Pancreas (tissue), 10 donors: ENCODE measurements at places on chromosomes 6 and 20.

DNA sequence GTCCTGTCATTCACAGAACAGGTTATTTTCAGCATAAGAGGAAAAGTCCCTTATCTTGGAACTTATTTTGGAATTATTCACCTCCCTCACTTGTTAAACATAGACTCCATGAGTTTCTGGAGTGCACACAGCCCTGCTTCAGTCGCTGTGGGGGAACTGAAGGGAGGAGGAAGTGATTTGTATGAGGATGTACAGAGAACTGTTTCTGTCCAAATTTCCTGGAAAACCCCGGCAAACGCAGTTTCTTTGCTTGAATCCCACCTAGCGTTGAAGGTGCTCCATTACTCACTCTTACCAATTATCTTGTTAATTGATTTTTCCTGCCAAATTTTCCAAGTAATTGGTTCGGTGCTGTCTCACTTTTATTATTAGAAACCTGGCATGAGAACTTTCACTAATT lies 78.0 kb upstream of the AGPAT4 start:
- no peaks in the 10 kb centered on the region for H3K27me3 ChIP-seq

DNA sequence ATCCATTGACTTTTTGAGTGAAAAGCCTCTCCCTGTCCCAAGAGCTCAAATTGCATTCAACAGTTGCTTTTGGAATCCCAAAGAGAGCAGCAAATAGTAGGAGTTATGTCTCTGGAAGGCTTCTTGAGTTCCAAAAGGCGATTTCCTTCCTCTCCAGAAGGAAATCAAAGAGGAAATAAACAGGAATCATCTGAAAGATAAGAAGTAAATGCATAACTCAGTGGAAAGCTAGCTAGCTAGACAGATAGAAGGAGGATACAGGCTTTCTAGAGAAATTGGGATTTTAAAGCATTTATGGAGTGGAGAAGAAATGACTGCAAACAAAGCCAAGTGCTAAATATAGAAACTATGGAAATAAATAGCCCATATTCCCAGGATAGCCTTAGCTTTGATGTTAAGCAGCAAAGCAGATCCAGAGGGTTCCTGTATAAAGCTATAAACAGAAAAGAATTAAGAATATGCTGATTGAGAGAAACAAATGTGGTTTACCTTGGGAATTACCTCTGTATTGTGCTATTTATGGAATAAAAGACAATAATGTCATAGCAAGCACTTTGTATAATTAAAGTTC lies 214.7 kb downstream of the PLCB1 start:
- no peak overlapping the region for H3K4me3 ChIP-seq
- no peaks in the 10 kb centered on the region for H3K36me3 ChIP-seq
- DNase-seq: no peak

- no peaks in the 10 kb centered on the region for H3K4me1 ChIP-seq
- no peaks in the 10 kb centered on the region for H3K27me3 ChIP-seq
- DNase-seq: no peak
- no peak overlapping the region for H3K4me3 ChIP-seq
- no peaks in the 10 kb centered on the region for H3K36me3 ChIP-seq
These were observed 141.9 kb upstream of the NEDD9 start for GRCh38 chr6:11374036-11375010.

GRCh38 chr6:88629838-88630494 lies 333.5 kb downstream of the RNGTT start:
- DNase-seq: no peak
- no peaks in the 10 kb centered on the region for H3K36me3 ChIP-seq
- no peak overlapping the region for H3K4me3 ChIP-seq
- no peaks in the 10 kb centered on the region for H3K4me1 ChIP-seq
- H3K27me3 ChIP-seq: no peaks in the 10 kb centered on the region
- no peak overlapping the region for H3K27ac ChIP-seq

DNA sequence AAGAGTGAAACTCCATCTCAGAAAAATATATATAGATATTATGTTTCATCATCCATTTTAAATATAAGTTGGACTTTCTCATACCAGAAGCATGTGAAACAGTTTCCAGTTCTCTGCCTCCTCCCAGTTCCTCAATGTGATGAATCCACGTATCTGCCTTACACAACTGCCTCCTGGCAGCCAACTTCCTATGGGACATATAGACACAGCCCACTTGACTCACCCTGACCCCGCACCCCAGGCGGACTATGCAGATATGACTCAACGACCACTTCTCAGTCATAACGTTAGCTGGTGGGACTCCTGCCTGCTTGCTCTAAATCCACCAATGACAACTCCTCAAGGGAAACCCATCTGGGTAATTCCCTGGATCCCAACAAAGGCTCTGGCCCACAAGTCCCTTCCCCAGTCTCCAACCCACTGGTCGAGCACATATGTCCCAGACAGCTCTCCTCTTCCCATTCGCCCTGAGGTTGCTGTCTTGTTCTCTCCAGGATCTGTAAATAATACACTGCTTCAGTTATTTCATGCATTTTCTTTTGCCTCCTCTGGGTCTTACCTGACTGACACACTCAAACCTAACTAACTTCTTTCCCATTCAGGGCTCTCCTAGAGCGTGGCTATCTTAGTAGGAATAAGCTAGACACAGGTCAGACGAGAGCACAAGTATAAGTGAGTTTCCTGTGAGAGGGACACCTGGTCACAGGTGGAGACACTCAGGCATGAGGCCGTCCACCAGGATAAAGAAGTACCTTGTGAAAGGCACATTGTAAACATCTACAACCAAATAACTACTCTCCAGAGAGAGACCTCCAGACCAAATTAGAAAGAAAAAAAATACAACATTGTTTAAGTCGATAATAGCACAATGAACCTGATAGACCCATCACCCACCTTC lies 548.5 kb downstream of the CD83 start:
- H3K36me3 ChIP-seq: no peaks in the 10 kb centered on the region
- no peak overlapping the region for H3K4me3 ChIP-seq
- H3K27me3 ChIP-seq: no peaks in the 10 kb centered on the region

GRCh38 chr6:36052097-36052496 lies 24.5 kb downstream of the MAPK14 start:
- H3K4me3 ChIP-seq: no peak overlapping the region
- no peaks in the 10 kb centered on the region for H3K27me3 ChIP-seq
- DNase-seq: no peak
- H3K4me1 ChIP-seq: peaks cover 22% of the 10 kb centered on the region

DNA sequence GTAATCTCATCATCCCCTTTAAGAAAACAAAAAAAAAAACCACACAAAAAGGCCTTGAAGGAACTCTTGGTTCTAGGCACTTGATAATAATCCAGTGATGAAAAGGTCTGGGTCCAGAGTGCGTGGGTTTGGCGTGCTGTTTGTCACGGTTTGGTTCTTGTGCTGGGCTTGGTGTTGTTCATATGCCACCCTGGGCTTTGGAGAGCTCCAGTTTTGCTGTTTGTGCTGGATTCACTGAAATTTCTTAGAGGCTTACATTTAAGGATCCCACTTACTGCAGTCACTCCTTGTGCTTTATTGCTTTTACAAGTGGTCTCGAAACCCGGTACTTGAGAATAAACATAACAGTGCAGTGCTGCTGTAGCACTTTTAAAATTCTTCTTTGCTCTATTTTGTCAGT lies 68.8 kb upstream of the XRN2 start:
- peaks cover 22% of the 10 kb centered on the region for H3K36me3 ChIP-seq
- H3K27ac ChIP-seq: no peak overlapping the region
- no peak for DNase-seq
- no peaks in the 10 kb centered on the region for H3K27me3 ChIP-seq
- H3K4me1 ChIP-seq: no peaks in the 10 kb centered on the region

GRCh38 chr6:83047065-83047754 lies 18.4 kb downstream of the UBE3D start:
- no peaks in the 10 kb centered on the region for H3K36me3 ChIP-seq
- no peak overlapping the region for H3K4me3 ChIP-seq
- DNase-seq: peak; percentile 9
- no peaks in the 10 kb centered on the region for H3K27me3 ChIP-seq
- no peak overlapping the region for H3K27ac ChIP-seq

DNA sequence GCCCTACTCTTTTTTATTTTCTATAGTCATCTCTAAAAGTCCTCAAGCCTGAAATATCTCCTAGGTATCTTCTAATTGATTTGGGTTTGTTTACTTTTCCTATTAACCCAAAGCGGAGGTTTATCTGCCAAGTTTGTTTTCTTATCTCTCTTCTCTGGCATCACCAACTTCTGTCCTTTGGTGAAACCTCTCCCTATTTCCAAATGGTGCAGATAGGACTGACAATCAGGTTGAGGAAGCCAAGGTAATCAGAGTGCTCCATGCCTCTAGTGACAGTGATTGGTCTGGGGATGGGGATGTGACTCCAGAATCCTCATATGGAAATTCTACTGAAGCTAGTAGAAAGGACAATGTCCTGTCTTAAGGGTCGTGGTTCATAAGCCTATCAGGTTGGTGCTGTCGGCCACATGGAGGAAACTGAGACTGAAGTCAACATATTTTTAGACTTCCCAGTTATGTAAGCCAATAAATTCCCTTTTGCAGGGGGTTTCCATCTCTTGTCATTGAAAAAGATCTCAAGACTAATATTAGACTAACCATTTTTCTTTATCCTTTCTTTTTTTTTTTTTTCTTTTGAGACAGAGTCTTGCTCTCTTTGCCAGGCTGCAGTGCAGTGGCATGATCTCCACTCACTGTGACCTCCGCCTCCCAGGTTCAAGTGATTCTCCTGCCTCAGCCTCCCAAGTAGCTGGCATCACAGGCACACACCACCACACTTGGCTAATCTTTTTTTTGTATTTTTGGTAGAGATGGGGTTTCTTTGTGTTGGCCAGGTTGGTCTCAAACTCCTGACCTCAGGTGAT lies 28.0 kb downstream of the KIF6 start:
- no peaks in the 10 kb centered on the region for H3K36me3 ChIP-seq
- DNase-seq: no peak
- no peak overlapping the region for H3K4me3 ChIP-seq
- H3K27me3 ChIP-seq: no peaks in the 10 kb centered on the region
- H3K27ac ChIP-seq: no peak overlapping the region

GRCh38 chr20:36094497-36094896 lies 60.0 kb upstream of the EPB41L1 start:
- no peaks in the 10 kb centered on the region for H3K36me3 ChIP-seq
- no peaks in the 10 kb centered on the region for H3K27me3 ChIP-seq
- no peak for DNase-seq
- no peak overlapping the region for H3K4me3 ChIP-seq
- peak overlapping the region; percentile 87 for H3K27ac ChIP-seq

DNA sequence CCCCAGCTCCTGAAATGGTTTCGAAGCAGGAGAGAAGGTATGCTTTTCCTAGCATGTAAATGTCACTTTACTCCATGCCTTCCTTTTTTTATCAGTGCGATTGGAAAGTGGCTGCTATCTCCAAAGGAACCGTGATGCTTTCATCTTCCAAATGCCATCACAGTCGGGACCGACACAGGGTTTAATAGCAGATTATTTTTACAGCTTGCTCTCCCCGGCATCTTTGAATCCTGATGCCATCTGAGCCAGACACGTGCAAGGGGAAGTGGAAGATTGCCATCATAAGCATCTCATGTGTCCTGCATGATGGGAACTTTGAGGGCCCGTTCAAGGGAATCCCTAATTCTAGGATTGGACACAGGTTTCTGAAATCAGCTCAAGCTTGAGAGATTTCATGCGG lies 253.4 kb upstream of the KCNG1 start:
- no peak for DNase-seq
- H3K27me3 ChIP-seq: peaks cover 4% of the 10 kb centered on the region
- no peak overlapping the region for H3K27ac ChIP-seq
- H3K36me3 ChIP-seq: no peaks in the 10 kb centered on the region
